HFF-Myc (cell line): ENCODE measurements at places on chromosomes 13 and 19.

DNA sequence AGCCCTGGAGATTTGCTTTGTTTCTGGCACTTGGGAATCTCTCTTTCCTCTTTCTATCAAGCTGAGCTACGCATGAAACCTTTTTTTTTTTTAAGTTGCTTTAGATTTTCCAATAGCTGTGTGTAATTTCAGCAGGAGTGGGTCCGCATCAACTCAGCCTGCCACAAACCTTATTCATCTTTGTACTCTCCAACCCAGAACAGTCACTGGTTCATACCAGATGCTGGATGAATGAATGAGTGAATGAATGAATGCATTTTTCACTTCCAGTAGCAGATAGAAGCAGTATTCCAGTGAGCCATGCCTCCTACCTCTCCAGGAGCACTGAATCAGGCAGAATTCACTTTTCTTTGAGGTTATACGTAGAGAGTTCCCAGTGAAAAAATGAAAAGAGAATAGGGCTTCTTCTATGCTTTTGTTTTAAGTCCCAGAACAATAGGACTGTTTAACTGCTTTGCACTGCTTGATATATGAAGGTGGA is 221.1 kb downstream of the TM9SF2 start:
- no peak for DNase-seq

- no peak for DNase-seq
Measured at GRCh38 chr19:19006213-19006612, 27.1 kb downstream of the SUGP2 start.

- DNase-seq, result no peak
Measured at GRCh38 chr19:39595950-39596349, 6.4 kb upstream of the LGALS13 start.

GRCh38 chr19:22610121-22610520 is 24.0 kb upstream of the ZNF492 start:
- DNase-seq, result no peak

DNA sequence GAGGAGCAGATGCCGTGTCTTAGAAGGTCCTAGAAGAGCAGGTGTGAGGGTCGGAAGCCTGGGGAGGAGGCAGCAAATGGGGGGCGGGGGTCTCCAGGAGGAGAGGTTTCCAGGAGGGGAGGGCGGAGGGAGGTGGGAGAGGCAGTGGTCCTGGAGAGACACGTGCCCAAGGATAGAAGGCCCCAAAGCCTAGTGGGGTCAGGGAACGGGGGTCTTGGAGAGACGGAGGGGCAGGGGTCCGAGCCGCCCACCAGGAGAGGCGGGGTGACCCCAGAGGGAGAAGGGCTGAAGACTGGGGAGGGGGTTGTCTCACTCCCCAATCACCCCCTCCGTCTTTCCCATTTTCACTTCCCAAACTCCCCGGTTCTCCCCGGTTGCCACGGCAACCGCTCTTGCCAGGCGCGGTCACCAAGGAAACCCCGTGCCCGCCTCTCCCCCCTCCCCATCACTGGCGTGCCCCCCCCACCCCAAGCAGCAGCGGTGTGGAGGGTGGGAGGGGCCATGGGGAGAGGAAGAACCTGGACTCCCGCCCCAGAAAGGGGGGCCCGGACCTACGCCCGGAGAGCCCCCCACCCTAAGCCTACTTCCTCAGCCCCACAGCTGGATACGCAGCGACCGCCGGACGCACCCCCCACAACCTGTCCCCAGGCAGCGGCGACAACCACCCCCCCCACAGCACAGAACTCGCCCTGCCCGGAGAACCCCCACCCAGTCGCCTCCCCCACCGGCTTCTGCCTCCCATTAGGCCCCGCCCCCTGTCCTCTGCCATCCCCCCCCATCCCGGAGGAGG is 988 bp downstream of the LRRC4B start:
- no peak for DNase-seq

- no peak for DNase-seq
Measured at GRCh38 chr19:31269425-31270127, 79.7 kb downstream of the TSHZ3 start.

- DNase-seq, result no peak
Measured at GRCh38 chr13:44389876-44390275, 16.3 kb downstream of the SERP2 start.

DNA sequence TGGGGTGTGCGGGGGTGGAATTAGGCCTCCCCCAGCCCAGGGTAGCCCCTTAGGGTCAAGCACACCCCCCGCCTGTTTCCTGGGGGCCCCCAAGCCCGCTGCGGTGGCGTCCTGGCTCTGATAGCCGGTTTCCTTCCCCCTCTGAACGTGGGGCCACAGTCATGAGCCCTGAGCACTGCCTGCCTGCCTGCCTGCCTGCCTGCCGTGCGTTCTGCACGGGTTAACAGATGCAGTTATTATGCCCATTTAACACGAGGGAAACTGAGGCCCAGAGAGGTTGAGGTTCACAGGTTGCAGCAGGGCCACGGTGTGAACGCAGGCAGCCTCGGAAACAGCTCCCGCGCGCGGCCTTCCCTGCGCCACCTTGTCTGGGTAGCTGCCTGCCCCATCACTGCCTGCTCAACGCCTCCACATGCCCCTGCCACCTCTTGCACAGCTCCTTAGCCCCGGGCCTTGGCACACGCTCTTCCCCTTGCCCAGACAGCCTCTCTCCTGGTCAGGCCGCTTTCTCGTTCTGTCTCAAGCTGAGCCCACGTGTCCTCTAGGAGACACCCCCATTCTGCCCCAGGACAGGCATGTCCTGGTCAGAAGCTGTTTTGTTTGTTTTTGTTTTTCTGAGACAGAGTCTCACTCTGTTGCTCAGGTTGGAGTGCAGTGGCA is 1.2 kb upstream of the GAMT start:
- no peak for DNase-seq

DNA sequence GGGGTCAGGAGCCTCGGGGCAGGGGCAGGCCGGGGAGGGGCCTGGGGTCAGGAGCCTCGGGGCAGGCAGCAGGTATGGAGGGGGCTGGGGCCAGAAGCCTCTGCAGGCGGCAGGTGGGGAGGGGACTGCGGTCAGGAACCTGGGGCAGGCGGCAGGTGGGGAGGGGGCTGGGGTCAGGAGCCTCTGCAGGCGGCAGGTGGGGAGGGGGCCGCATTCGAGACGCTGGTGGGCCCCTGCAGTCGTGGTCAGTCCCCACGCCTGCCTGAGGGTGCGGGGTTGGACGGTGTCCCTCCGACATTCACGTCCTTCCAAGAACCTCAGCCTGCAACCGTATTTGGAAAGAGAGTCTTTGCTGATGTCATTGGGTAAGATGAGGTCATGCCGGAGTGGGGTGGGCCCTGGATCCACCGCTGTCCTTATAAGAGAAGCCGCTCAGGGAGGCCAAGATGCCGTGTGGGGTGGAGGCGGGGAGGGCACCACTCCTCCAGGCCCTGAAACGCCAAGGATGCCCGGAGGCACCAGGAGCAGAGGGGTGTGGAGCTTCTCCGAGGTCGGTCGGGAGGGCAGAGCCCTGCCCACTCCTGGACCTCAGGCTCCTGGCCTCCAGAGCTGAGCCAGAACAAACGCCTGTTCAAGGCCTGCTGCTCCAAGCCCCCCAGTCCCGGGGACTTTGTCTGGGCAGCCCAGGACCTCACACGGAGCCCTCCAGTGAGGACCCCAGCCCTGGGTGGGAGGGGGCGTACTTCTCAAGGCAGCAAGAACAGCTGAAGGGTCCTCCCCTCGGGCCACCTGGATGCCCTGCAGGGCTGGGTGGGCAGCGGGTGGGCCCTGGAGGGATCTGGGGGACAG is 30.1 kb downstream of the PIP5K1C start:
- no peak for DNase-seq

- DNase-seq, result no peak
Measured at GRCh38 chr19:54178581-54179261, 5.8 kb upstream of the TMC4 start.

DNA sequence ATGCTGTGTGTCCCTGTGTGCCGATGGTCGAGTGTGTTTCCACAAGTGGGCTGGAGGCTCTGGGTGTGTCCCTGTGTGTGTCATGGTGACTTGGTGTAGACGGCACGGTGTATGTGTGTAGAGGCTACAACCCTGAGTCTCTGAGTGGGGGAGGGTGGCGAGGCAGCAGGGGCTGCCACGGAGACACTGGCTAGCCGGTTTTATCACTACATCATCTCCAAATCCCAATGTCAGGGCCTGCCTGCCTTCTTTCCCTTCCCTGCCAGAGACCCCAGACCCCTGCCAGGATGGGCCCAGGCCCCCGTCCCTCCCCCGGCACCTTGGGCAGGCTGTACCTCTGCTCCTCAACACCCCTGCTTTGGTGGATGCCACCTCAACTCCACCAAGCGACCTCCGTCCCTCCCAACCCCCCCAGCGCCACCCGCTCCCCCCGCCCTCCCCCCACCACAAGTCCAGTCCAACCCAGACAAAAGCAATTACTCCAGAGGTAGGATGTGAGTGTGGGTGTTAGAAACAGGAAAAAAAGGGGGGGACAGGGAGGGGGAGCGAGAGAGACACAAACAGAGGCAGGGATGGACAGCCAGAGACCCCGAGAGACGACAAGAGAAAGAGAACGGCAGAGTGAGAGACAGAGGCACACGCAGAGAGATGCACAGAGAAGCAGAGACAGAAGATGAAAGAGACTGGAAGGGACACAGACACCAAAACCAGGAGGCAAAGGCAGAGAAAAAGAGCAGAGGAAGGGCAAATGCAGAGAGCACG is 21.6 kb upstream of the POU2F2 start:
- no peak for DNase-seq

- DNase-seq, result no peak
Measured at GRCh38 chr13:111572956-111573761, 252.7 kb downstream of the TEX29 start.

DNA sequence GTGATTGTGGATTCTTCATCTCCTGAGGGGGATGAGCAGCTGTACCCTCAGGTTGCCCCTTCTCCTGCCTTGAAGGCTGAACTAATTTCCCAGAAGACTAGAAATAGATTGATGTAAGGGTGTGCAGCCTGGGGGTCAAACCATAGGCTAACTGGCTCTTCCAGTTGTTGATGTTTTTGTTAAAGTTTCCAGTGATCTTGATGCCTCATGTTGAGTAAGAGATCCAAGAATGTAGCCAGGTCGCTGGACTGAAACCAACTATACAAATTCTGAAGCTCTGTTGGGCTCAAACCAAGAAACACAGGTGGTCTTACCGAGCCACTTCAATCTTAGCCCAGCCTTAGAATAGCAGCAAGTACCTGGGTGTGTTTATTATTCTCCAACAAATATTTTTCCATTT is 391.8 kb downstream of the KLF5 start:
- no peak for DNase-seq

DNA sequence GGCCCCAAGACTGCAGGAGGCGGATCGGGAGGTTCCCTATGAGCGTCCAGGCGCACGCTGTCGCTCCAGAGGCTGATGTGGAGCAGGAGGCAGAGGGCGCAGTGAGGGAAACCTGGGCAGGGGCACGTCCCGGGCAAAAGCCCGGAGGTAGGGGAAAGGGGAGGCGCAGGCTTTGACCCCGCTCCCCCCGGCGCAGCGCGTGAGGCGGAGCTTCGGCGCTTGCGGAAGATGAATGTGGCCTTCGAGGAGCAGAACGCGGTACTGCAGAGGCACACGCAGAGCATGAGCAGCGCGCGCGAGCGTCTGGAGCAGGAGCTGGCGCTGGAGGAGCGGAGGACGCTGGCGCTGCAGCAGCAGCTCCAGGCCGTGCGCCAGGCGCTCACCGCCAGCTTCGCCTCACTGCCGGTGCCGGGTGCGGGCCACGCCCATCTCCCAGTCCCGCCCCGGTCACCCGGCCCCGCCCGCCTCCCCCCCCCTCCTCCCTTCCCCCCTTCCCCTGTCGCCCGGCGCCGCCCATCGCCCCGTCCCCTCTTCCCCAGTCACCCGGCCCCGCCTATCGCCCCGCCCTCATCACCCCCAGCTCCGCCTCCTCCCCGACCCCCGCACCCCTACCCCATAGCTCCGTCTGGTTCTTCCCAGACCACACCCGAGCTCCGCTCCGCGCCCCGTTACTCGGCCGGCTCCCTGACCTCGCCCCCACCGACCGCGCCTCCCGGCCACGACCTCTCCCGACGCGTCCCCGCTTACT is 4.1 kb downstream of the HMG20B start:
- DNase-seq, result no peak

GRCh38 chr19:5821521-5822180 is 16.8 kb downstream of the NRTN start:
- DNase-seq, result no peak

- no peak for DNase-seq
Measured at GRCh38 chr13:29582171-29582570, 13.3 kb downstream of the SLC7A1 start.

DNA sequence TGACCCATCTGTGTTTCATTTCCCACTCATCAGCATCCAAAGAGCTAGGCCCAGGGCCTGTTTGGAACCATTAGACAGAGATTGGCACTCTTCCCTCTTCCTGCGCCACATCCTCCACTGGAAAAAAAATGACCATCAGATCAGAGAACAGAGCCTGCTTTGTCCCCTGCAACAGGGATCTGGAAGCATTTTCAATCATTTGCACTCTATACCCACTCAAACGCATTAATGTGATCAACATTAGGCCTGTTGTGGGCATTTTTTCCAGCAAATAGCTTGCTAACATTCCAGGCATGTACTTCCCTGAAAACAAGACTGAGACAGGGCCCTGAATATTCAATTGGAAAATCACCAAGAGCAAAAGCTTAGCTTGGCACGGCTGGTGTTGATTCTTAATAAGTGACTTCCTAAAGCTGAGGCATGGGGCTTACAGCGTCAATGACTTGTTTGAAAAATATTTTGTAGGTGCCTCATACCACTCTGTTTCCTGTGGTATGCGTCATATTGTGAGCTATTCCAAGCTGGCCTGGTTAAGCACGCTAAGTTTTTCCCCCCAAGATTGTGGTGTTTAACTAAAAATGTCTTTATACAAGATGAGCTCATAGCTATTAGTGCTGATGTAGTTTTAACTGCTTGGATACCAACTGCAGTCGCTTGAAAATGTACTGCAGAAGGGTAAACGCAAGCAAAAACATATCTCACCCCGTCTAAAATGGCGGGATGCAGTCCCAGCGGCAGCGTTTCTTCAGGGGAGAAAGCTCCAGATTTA is 404.4 kb downstream of the SPRY2 start:
- DNase-seq, result peak; percentile 97

- DNase-seq, result no peak
Measured at GRCh38 chr19:43913383-43913782, 21.7 kb downstream of the ZNF45 start.

- DNase-seq, result no peak
Measured at GRCh38 chr13:50672025-50672424, 171.5 kb downstream of the DLEU7 start.

DNA sequence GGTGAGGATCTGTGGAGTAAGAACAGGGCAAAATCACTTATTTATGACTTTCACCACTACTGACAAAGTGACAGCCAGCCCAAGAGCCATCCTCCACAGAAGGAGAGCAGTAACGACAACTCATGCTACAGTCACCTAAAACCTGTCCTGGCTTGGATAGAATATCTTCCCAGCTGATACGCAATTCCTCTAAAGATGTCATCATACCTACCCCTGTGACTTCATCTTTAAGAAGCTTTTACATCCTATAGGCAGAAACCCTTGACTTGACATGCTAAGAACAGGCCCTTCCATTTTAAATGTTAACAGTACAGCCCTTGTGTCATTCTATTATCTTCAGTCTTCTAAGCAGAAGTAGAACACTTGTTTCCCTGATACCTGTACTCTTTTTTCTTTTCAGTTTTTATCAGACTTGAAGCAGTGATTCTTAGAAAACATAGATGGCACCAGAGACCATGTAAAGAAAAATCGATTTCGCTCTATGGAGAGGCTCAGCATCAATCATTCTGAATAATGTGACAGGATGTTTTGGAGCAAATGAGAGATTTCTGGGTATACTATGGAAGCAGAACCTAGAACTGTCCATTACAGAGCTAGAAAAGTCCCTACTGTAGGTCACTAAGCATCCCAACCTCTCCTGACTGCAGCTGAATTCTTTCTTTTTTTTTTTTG is 20.1 kb downstream of the STOML3 start:
- no peak for DNase-seq
